ENCODE measurements at places on chromosomes 5 and 9.

DNA sequence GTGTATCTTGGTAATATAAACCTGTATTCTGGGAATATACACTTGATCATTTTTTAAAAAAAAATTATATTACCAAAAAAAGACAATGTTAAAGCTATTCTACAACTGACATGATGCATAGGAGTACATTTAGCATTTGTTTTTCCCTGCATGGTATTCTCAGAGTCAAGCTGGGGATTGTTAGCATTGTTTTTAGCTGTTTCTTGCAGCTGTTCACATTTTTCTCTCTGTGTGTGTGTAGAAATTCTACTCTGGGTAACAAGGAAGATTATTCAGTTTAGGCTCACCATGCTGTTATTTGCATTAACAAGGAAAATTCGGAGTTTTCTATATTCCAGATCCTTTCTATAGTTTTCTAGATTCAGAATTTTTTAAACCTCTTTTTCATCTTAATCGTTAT, 62.2 kb downstream of the ADAMTS16 start:
- DNase-seq = no peak

DNA sequence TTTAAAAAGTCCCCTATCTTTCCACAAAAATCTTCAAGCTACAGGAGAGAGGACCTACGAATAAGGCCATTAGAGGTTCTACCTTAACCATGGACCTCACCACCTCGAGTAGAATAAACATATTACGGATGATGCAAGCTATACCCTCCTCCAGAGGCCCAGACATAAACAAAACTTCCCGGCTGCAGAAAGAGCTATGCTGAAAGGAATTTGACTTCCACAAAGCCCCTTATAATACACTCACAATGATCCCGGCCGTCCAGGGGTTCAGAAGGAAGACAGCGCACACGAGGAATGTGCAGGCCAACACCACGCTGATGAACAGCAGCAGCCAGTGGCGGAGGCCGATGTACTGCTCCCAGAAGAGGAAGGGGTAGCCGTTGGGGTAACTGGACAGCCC, 59.0 kb downstream of the PTCH1 start:
- no peak for DNase-seq

DNA sequence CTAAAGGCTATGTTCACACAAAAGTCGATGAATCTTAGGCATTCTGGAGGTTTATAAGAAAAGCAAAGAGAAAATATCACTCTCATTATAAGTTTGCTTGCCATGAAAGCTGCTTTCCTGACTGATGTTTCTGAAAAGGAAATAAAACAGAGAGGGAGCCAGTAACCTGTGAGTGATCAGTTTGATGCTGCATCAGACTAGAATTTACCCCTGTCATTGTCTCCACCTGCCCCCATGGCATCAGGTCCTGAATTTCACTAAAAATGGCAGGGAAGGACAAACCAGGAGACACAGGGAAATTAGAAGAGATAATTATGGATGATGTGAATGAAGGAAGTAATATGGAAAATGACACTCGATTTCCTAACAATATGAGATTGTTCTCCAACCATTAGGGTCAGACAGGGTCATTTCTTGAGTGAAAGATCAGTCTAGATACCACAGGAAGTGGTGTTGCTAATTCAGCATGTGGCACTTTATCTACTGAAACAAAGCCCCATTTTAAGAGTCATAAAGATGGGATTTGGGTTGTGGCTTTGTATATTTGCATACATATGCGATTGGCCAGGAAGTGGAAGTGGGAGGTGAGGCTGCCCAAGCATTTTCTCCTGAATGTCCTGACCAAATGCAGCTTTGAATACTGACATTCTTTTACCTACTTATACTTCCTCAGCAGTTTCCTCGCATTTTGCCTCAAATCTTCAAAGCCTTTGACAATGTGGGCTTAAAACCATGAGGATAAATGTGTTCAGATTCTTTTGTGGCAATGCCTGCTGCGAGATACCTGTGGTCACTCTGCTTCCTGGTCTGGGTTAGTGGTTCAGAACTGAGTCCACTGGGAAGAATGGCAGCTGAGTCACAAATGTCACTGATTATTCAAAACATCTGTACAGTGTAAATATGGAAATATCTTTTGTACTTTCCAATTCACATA, 29.7 kb downstream of the MEGF10 start:
- peak; percentile 49 for DNase-seq

DNA sequence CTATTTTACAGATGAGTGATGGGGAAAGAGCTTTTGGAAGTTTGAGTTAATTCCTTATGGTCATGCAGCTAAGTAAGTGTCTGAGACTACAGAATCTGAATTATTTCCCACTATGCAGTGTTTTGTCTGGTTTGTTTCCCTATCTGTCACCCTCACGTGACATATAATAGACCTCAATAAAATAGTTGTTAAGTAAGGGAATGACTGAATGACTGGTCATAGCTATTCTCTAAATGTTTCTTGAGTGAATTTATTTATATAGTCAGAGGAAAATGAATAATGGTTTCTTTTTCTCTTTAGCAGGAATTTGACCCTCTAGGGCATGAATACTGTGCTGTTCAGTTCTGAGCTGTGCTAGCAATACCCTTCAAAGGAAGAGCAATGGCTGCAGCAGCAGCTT, 10.3 kb downstream of the TRIM32 start:
- DNase-seq = no peak

DNA sequence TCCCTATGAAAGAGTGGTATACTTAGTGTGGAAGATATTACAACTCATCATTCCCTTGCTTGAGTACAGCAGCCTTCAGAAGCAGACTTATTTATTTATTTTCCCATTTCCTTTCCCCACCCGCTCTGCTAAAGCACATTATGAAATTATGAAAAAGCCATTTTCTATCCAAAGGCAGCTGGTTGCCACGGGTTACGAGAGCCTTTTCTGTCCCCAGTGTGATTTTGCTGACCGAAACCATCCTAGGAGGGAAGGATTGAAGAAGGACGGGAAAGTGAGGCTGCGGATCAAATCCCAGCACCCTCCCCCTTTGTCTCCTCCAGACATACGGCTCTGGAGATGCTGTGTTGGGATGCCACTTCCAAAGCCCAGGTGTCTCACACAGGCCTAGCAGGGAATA, 246.9 kb downstream of the TLR4 start:
- no peak for DNase-seq
